ENCODE measurements at places on chromosomes 5 and 9. TPM values are rescaled to one million over a fixed set of nuclear protein-coding genes. Genes with fewer than 3 reads are reported as not detected.

DNA sequence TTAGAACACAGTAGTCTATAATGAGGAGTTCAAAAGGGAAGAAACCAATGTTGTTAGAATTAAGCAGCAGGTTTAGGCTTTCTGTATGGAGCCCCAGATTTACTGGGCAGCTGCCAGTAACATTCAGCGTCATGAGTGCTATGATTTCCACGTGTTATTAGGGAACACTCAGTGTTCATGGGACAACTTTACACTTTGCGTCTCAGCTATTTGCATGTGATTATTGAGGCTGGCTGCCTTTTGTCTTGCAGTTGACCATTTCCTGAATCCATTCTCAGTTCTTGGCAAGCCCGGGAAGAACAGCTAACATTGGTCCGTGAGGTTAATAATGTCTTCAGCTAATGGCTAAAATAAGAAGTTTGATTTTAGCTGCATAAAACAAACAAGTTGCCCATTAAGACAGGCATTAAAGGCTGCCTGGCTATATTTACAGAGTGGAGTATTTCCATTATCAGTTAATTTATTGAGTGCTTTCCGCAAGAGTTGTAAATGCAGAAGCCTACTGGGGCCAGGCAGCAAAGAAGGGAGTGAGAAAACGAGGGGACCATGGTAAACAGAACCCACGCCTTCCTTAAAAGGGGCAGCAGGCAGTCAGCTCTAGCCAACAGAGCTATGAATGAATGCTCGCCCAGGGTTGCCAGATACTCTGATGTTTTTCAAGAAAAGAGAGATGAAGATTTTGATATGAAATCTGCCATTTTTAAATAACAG, 120.9 kb downstream of the PIP5K1B start:
- no peak for DNase-seq

The RAB3C gene
- total RNA-seq, result not detected

- DNase-seq, result no peak
Measured at GRCh38 chr5:157571357-157571827, 4.2 kb downstream of the ADAM19 start.

The CTNND2 gene
- total RNA-seq, result not detected

DNA sequence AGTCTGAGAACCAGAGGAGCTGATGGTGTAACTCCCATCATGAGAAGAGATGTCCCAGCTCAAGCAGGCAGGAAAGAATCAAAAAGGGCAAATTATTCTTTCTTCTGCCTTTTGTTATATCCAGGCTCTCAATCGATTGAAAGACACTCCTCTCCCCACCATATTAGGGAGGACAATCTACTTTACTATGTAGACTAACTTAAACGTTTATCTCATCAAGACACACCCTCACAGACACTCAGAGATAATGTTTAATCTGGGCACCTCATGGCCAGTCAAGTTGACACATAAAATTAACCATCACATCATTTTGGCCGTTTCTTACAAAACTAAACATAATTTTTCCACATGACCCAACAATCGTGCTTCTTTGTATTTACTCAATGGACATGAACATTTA, 534.3 kb upstream of the RORB start:
- no peak for DNase-seq

The TEX48 gene
- not detected for total RNA-seq

DNA sequence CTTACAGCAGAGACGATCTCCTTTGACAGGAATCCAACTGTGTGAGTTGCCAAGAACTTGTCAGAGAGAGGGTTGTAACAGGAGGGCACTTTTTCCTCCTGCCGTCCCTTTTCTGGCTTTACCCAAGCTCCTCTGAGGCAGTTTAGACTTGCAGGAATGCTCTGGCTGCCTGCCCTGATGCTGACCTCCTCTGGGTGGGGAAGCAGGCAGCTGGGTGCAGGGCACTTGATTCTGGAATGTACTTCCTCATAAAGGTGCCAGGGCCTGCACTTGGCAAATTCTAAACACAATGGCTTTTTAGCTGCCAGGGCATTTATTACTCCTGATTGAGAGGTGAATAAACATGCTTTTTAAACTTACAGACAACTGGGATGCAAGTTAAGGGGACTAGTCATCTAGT, 190.4 kb downstream of the EPB41L4A start:
- peak; percentile 67 for DNase-seq

DNA sequence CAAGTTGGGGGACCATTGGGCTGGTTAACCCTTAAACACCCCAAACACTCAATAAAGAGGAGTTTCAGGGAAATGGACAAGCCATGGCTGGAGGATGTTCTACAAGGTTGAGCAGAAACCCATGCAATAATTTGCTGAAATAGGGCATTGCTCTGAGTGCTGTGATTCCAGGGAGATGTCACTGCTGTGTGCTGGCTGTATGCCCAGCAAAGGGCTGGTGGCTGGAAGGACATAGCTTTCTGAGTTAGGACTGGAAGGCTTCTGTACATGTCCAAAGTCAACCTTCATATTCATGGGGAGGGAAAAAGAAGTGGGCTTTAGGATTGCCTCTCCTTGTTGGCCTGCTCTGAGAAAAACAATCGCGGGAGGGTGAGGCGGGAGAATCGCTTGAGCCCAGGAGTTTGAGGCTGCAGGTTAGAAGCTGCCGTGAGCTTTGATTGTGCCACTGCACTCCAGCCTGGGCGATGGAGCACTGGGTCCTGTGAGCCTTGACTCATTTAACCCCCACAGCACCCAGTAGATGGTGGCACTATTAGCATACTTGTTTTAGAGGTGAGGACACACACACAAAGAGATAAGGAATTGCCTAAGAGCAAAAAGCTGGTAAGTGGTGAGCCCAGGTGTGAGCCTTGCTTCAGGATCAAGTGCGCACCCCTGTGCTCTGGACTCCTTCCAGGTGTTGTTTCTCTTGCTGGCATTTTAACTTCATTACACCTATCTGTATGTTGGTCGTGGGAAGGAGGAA, 20.4 kb downstream of the IL12B start:
- DNase-seq, result no peak

The UAP1L1 gene
- 7.5 TPM for total RNA-seq

The TIMD4 gene
- not detected for total RNA-seq

The OR13C5 gene
- not detected for total RNA-seq

The FAM170A gene
- not detected for total RNA-seq

The FOXI1 gene
- not detected for total RNA-seq

The CCDC171 gene
- 2.2 TPM for total RNA-seq

DNA sequence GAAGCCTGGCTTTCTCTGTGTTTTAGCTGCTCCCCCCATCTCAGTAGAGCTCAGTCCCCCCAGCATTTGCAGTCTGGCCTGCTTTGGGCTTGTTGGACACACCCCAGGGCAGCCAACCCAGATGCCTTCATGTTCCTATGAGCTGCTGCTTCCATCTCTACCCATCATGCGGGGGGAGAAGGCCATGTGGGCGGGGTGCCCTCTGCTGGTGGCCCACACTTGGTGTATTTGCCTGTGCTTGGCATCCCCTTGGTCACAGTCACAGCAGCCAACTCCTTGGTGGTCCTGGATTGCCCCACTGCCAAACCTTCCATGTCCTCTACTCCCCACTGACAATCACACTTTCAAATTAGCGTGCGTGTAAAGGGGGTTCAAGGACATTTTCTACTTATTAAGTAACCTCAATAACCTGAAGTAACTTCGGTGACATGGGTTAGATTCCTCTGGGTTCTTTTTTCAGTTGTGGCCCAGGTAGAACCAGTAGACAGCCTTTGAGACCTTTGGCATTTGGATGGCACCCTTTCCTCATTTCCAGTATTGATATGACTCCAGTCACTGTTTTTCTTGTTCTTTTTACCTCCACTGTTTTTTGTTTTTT, 42.8 kb downstream of the SNX30 start:
- DNase-seq, result peak; percentile 43

- DNase-seq, result peak; percentile 60
Measured at GRCh38 chr5:32949286-32949970, 238.3 kb downstream of the NPR3 start.

DNA sequence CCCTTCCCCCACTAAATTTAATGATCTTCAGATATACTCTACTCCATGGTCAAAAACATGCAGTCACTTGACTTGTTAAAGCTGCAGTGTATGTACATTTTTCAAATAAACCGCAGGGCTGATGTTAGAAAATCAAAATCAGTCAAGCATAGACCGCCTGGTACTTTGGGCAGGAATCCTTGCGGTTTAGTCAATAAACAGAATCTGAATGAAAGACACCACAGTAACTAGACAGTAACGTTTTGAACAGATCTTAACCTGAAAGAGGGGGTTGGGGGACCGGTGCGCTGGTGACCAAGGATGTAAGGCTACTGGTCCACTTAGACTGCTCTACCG, 188.8 kb downstream of the BNC2 start:
- DNase-seq, result no peak

DNA sequence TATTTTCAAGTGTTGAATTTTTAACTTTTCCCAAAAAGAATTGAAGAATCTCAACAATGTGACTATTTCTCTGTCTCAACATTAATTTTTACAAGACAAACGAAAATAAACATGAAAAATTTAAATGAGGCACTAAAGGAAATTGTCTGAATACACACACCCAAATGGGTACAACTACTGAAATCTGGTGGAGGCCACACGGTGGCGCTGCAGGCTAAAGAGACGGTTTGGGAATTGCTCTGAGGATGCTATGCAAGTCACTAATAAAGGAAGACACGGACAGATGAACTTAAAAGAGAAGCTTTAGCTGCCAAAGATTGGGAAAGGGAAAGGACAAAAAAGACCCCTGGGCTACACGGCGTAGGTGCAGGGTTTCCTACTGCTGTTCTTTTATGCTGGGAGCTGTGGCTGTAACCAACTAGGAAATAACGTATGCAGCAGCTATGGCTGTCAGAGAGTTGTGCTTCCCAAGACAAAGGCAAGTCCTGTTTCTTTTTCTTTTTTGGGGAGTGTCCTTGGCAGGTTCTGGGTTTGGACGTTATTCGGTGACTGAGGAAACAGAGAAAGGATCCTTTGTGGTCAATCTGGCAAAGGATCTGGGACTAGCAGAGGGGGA, at the start of gene PCDHB10:
Gene PCDHB10 (plus strand): TSS at position 244 of the 616 bp plus-strand sequence. CDS start 200 bp downstream, at position 444.
- peak; percentile 40 for DNase-seq

GRCh38 chr5:120062515-120062917, 401.6 kb upstream of the PRR16 start:
- DNase-seq, result peak; percentile 81

The SPATA31C1 gene
- total RNA-seq, result not detected
